ENCODE measurements at places on chromosomes 11 and 22.
A peak's percentile ranks its signal among the peaks of the same experiment; 100 is the strongest.

- DNase-seq = no peak
Measured at GRCh38 chr22:47851586-47851985, 1089.1 kb downstream of the TBC1D22A start.

DNA sequence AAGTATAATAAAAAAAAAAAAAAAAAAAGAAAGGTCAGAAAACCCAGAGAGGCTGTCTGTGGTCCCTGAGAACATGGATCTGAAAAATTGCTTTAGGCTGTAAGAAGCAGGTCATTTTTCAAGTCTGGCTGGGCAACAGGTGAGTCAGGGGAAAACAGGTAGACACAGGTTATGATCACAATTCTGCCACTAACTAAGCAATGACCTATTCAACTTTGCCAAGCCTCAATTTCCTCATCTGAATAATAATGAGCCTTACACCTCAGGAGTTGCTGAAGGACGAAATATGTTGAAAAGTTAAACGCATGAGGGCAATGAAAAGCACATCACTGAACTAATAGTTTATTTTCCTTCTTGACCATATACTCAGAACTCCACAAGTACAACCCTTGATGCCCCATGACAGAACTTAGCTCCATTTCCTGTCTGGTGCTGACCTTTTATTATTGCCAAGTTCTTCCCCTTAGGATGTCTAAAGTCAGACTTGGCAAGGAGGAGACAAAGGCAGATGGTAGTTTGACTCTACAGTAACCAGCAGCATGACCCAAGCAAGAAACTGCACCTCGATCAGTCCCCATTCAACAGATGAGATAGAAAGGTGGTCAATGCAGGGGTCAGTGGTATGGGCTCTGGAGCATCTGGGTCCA is 93.6 kb downstream of the SYN3 start:
- no peak for DNase-seq

GRCh38 chr22:26941896-26942636 is 284.7 kb downstream of the MIAT start:
- no peak for DNase-seq

DNA sequence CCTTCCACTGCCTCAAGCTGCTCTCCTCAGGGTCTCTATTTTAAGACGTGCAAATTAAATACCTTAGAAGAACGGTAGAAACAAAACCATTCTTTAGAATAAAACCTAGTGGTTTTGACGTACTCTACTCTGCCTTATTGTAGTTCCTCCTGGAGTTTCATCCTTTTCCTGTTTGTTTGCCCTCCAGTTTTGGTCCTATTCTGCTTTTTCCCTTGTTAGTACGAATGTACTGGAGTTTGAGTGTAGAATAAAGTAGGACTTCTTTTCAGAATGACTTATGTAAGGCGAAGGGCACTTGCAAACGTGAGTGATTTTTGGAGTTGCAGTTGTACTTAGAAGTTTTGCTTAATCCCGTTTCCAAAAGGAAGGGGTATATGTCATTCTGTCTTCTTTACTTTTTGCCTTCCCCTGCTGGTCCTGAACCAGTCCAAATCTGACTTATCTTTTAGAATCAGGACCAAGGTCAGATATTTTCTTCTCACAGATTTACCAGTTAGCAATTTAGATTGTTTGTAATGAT is 1.4 kb downstream of the SIK2 start:
- DNase-seq = no peak

DNA sequence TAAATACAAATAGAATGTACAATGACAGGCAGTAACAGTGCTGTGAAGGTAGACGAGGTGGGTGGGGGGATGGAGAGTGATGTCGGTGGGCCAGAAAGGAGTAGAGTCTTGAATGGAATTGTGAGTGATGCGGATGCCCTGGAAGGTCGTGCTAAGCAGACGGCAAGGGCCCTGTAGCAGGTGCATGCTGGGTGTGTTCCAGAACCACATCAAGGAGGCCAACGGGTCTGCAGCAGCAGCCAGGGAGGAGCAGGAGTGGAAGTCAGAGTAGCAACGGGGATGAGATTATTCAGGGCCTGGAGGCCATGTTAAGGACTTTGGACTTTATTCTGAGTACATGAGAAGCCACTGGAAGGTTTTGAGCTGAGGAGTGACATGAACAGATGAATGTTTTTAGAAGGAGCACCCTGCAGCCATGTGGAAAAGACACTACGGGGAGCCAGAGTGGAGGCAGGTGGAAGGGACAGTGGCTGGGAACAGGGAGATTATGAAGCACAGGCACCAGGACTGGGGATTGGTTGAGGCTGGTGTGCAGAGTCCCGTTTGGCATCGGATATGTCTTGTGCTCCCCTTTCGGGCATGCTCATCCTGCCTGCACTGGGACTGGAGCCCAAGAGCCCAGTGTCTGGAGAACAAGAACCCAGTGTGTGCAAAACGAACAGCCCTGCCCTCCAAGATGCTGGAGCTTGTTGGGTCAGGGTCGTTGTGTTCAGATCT is 74.1 kb downstream of the COMMD9 start:
- DNase-seq = no peak

- DNase-seq = no peak
Measured at GRCh38 chr22:47126344-47126811, 363.9 kb downstream of the TBC1D22A start.

DNA sequence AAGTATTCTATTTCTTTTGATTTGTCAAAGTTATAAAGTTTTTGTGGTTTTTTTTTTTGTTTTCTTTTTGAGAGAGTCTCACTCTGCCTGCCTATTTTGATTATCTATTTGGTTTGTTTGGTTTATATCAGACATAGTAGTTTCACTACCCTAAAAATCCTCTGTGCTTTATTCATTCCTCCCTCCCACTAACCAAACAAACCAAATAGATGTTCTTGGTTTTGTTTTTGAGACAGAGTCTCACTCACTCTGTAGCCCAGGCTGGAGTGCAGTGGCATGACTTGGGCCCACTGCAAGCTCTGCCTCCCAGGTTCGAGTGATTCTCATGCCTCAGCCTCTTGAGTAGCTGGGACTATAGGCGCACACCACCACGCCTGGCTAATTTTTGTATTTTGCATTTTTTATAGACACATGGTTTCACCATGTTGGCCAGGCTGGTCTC is 67.9 kb downstream of the ENTHD1 start:
- no peak for DNase-seq

DNA sequence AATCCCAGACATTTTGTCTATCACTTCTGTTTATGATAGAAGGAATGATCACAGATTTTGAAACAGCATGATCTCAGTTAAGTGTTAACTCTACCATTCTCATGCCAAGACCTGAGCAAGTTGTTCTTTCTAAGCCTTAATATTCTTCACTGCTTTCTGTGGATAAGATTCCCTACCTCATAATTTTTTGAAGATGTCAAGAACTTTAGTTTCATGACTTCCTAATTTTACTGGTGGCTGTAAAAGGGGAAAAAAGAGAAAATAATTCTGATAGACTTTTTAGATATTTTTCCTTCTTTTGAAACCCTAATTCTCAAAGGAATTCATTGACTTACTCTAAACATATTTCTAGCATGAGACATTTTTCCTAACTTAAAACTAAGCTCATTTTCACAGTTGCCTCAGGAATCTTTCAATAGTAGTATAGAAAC is 520.0 kb upstream of the LUZP2 start:
- DNase-seq = no peak

DNA sequence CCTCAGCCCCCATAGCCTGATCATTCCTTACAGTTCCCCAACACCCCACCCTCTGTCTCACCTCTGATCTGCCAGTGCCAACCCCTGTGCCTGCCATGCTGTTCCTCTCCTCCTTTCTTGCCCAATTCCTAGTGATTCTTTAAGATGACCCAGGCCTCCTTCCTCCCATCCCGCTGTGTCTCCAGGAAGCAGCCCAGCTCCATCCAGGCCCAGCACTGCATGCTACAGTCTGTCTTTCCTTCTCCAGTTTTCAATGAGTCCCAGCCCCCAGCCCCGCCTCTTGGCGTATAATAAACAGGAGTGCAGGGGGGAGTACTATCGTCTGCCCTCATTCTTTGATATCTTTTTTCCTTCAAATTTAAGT is 12.3 kb downstream of the LTBP3 start:
- DNase-seq = no peak

DNA sequence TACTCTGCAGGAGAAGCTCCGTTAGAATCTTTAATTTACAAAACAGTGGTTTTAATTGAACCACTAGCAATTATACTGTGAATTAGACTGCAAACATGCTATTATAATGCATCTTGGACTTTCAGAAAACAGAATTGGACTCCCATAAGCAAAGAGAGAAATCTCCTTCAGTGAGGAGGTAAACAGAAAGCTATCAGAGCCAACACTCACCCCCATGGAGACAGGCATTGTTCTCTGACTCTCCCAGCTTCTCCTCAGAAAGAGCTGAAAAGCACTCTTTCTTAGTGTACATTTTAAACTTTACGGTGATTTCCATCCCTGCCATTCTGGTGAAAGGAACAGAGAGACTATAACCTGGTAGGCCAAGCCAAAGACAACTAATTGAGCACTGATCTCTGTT is 176.9 kb downstream of the GRIA4 start:
- no peak for DNase-seq

DNA sequence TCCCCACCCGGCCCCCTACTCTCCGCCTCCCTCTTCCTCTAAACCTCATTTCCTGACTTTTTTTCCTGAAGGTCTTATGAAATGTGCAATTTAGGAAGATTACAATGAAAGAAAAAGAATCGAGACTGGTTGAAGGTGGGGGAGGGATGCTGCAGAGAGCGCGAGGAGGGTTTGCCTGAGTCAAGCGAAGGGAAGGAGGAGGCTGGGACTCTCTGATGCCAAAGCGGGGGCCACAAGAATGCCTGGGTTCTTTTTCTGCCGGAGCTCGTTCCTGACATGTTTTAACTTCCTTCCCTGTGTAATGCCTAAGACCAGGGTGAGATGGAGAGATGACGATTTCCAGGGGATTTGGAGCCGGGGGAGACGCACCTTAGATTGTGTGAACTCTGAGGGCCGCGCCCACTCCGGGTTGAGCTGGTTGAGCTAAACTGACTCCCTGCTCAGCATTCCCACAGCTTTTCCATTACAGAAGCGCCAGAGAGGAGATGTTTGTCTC is 270.5 kb upstream of the SORL1-AS1 start:
- DNase-seq = no peak

GRCh38 chr11:11748706-11749365 is 92.9 kb upstream of the USP47 start:
- no peak for DNase-seq

DNA sequence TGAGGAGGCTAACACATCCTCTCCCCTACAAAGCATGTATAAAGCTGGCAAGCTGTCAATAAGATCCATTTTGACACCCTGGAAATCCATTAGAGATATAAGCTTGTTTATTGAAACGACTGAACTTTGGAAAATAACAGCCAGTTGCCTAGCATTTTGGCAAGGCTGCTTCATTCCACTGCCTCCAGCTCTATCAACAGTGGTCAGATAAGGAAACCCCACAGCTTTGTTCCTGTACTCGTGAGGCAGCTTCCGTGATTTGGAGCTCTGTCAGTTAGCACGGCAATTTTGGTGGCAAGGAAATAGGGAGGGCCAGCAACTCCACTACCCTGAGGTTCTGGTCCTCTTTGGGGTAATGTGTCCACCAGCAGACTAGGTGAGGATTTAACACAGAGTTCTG is 2.0 kb upstream of the OR51S1 start:
- DNase-seq = no peak

GRCh38 chr11:124085583-124085982 is 29.7 kb upstream of the VWA5A start:
- DNase-seq = no peak

- no peak for DNase-seq
Measured at GRCh38 chr11:76997512-76997911, 36.7 kb upstream of the B3GNT6 start.

DNA sequence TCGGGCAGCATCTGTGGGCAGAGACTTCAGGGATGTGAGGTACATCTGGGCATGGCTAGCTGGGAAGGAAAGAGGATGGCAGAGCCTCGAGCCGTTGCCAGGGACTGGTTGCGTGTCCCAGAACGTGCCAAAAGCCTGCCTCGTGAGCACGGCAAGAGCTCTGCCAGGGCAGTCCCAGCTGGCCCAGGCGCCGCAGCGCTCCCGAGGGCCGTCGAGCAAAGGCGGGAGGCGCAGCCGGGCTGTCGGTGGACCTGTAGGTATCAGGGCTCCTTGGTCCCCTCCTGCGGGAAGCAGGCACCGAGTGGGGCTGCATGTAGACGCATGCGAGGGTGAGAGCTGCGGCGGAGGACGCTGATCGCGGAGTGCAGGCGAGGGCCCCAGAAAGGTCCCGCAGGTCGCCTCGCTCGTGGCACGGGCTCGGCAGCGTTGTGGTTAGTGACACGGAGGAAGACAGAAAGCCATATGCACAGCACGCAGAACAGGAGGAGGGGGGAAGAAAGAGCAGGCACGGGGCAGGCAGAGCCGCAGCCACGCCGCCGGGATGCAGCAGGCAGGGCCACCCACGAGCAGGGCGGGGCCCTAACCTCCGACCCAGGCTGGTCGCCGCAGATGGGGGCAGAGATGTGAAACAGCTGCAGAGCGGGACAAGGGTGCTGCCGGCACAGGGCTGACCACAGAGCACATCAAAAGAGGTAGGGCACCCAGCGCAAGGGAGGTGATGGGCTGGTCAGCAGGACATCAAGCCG is 18.0 kb downstream of the LSP1 start:
- peak; percentile 58 for DNase-seq

- DNase-seq = no peak
Measured at GRCh38 chr11:70174547-70175235, 28.4 kb upstream of the FADD start.

GRCh38 chr11:95516786-95517185 is 272.8 kb downstream of the FAM76B start:
- DNase-seq = no peak

GRCh38 chr11:95339086-95339901 is 108.3 kb upstream of the SESN3 start:
- no peak for DNase-seq

- DNase-seq = no peak
Measured at GRCh38 chr11:23789938-23790371, 706.9 kb upstream of the LUZP2 start.

GRCh38 chr11:103680826-103681225 is 355.6 kb upstream of the DDI1 start:
- no peak for DNase-seq

DNA sequence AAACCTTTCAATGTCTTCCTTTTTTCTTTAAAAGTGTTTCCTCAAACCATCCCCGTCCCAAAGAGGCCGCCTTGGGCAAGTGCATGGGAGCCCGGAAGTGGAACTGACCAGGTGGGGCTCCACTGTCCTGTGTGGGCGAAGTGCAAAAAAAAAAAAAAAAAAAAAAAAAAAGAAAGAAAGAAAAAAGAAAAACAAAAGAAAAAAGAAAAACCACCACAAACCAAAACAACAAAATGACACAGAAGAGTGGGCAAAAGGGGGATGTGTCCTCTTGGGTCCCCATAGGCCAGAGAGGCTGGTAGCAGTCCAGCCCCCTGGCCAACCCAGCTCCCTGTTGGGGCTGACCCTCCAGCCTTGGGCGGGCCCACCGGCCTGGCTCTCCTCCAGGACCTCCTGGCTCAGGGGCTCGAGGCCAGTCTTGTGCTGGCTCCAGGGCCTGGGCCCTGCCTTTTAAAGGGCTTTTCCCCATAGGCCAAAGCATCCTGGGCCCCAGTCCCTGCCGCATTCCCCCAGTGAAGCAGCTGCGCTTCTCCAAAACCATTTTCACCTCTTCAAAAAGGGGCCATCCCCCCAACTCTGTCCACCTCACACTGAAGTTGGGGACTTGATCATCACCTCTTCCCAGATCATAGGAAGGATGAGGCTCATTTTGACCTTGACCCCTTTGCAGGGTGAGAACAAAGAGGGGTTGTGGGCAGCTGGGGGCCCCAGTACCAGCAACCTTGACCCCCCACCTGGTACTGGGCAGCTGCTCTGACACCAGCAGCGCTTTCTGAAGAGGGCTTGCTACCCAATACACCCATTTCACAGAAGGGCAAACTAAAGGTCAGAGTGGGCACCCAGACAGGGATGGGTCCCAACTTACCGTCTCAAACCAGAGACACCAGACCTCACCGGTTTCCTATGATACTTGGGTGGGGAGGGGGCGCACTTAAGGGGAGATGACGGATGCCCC is 9.4 kb downstream of the CBX6 start:
- DNase-seq = no peak

Data from activated T-cell treated with anti-CD3 and anti-CD28 coated beads, Interleukin-2, amount 50 U/mL, for 1 hour (primary cell).